ENCODE measurements at places on chromosomes 3 and 15. TPM values are rescaled to one million over a fixed set of nuclear protein-coding genes. Genes with fewer than 3 reads are reported as not detected.

DNA sequence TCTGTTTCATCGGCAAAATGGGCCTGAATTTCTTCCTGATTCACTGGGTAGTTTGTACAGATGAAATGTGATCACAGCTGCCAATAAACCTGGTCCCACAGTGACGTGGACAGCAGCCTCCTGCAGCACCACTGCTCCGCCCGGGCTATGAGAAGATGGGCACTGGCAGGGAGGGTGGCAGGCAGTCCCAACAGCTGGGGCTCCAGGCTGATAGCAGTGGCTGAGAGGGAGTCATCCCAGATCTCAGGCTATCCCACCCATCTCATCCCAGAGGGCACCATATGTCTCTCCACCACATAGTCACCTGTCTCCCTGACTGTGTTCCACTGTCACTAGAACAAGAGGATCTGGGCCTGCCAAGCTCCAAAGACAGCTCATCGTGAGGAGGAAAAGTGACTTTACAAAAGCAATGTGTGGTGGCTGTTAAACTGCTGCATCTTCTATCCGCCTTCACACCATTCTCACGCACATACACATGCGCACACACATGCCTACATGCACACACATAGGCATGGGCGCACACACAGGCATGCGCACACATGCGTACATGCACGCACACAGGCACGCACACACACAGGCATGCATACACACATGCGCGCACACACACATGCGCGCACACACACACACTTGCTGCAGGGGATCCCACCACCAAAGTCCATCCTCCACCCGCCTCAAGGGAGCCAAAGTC is 46.2 kb downstream of the RGMA start:
- no peak for DNase-seq

GRCh38 chr3:9222956-9223639 is 26.3 kb downstream of the SRGAP3 start:
- peak; percentile 32 for DNase-seq

- no peak for DNase-seq
These were observed 12.5 kb downstream of the MRPS25 start for GRCh38 chr3:15052335-15053242.

DNA sequence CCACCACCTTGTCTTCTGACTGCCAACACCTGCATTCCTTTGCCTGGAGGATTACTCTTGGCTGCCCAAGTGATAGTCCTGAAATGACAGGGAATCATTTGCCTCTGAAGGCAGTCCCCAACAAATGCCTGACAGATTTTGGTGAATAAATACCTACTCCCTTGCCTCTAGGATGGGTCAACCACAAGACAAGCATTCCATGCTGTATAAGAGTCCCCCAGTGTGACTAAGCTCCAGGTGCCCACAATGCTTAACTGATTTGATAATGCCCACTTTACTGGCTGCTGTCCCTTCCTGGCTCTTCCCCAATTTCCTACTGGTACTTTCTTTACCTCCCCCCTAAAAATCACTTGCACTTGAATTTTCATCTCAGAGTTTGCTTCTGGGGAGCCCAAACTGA is 14.8 kb downstream of the THRB start:
- no peak for DNase-seq

DNA sequence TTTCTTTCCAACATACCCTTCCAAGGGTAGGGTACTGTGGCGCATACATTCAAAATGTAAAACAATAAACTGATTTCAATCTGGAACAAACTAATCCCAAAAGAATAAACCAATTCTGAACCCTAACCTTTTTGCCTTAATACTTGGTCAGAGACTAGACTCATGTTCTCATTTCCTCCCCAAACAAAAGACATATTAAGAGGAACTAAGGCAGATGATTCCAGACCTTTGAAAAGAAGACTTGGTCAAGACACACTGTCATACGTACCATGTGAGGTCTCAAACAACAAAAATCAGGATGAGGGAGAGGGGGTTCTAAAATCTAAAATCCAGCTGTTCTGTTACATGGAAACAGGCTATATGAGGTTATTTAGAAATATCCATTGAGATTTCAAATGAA is 102.1 kb downstream of the RFTN1 start:
- no peak for DNase-seq

- no peak for DNase-seq
These were observed 6.0 kb downstream of the GHRL start for GRCh38 chr3:10286596-10287295.

DNA sequence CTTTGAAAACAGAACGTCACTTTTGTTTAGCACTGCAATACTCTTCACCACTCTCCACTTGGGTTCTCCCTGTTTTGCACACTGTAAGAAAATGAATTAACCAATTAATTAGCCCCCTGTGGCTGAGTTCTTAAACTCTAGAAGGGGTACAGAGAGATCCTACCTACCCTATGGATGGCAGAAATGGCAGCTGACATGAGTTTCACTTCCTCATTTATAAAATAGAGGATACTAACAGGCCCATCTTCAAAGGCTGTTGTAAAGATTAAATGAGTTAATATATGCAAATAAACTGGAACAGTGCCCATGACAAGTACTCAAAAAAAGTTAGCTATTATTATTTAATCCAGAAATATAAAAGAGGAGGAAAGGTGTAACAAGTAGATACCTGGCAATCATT is 36.9 kb downstream of the SUCLG2 start:
- no peak for DNase-seq

TP53BP1 gene
- polyA plus RNA-seq: 93.1 TPM

GRCh38 chr3:2872884-2873283 is 237.3 kb downstream of the IL5RA start:
- DNase-seq: no peak

SLC28A1 gene
- 0.10 TPM for polyA plus RNA-seq

OR5K3 gene
- polyA plus RNA-seq: not detected

DNA sequence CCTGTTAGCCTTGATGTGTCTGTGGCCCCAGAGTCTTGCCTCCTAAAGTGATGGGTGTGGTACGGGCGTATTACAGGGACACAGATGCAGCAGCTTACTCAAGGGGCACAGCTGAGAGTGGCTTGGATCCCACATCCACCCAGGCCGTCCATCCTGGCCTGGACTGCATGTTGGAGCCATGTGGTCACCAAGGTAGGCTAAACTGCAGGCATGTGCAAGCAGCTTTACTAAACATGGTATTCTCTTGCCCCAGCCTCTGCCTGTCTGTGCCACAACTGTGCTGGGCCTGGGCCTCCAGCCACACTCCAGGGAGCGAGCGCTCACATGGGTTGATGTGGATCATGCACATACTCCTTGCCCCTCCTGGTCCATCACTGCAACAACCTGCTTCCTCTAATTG is 6.1 kb upstream of the GPR62 start:
- DNase-seq: no peak

- DNase-seq: no peak
These were observed 50.3 kb upstream of the ACAN start for GRCh38 chr15:88752951-88753350.

- no peak for DNase-seq
These were observed 41.2 kb downstream of the TIMP4 start for GRCh38 chr3:12117473-12117872.

DNA sequence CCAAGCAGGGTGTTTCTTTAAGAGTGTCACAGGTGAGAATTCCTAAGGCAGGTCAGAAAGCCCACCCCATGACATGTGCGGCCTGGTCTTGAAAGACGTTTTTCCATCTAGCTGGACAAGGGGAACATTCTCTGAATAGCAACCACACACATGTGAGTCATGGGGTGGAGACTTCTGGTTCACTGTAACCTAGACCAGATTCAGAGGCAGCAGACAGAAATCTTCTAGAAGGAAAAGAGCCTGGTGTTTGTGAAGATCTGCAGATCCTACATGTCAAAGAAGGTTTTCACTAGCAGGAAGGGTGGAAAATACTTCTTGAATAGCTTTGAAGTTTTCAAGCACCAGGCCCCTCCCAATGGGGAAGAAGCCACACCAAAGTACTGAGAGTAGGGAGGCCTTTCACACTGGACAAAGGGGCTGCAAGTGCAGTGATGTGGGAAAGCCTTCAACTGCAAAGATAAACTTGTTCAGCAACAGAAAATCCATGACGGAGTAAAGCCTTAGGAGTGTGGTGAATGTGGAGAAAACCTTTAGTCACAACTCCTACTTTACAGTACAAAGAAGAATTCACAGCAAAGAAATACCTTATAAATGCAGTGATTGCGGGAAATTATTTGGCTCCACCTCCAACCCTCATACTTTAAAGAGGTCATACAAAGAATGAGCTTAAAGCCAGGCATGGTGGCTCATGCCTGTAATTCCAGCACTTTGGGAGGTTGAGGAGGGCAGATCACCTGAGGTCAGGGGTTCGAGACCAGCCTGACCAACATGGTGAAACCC is 17.6 kb downstream of the ADAM10 start:
- no peak for DNase-seq

DNA sequence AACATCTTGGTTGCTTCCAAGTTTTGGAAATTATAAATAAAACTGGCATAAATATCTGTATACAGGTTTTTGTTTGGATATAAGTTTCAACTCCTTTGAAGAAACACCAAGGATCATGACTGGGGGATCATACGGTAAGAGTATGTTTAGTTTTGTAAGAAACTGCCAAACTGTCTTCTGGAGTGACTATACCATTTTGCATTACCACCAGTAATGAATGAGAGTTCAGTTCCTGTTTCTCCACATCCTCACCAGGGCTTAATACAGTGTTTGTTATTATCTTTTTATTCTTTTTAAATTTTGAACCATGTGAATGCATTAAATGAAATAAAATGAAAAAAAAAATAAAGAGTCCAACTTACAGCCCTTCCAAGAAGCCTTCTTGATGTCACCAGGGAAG is 3.7 kb upstream of the ANKUB1 start:
- no peak for DNase-seq

MINAR1 gene
- polyA plus RNA-seq: 0.68 TPM

DNA sequence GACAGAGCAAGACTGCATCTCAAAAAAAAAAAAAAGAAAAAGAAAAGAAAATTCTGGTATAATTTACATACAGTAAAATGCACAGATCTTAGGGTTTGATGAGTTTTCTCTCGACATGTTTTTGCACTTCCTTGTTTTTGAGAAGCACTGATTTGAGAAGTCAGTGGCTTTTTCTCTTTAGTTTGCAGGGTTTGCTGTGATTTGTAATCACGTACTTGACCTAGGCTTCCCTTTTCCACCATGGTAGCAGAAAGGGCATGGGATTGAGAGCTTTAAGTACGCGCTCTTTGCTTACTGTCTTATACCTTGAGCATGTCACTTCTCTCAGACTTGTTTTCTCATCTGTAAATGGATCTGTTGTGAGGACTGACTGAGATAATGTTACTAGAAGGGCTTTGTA is 4.1 kb downstream of the VHL start:
- no peak for DNase-seq

DNA sequence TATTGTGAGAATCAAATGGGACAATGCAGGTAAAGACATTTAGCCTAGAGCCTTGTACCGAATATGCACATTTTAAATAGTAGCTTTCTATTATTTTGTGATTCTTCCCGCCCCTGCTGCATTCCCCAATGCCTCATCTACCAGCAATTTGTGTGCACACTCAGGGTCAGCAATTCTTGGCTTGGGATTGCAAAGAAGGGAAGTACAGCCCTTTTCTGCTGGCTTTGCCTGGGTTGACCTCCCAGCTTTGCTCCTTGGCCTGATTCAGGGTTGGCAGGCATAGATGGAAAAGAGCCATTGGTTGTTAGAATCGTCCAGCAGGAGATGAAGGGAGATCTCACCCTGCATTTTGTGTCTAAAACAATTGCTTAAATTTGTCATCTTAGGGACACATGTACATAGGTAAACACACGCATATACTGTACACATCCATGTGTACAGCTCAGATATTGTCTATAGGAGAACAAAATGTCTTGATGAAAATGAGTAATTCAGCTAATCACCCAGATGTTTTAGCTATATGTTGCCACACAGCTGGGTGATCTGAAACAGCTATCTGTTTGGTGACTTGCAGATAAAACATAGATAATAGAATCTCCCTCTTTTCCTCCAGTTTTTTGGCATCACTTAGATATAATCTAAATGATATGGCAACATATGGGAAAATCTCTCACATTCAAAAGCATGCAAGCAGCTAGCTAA is 340.9 kb upstream of the TBL1XR1 start:
- peak; percentile 50 for DNase-seq

DNA sequence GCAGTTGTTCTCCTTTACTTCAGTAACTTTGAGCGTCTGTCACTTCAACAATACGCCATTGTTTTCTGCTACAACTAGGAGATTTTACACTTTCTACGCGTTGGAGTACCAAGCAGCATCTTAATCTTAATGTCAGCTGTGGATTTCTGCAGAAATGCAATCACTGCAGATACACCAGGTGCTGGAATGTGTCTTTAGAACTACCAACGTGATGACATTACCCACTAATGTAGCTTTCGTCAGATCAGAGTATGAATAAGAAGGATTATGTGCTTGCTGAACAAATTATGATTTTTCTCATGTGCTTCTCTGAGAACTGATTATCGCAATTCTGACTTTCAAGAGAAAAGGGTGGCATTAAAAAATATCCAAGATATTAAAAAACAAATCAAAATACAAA is 77.5 kb upstream of the CNTN3 start:
- no peak for DNase-seq

DNA sequence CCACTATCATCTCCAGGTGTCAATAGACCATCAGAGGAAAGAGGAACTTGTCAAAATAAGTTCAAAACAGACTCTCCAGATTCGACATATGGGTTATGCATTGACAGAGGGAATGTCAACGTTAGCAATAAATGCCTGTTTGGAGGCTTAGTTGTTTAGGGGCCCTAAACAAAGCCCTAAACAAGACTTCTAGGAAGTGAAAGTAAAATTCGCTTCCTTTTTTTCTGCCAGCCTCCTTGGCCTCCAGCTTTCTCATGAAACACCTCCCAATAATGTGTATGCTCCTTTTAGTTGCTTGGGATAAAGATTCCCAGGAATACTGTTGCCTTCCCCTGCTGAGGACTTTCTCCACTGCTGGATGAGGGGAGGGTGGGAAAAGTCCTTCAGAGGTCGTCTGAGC is 70.9 kb upstream of the ARNT2 start:
- no peak for DNase-seq

TXNRD3 gene
- 22.3 TPM for polyA plus RNA-seq

ATP13A5 gene
- 0.70 TPM for polyA plus RNA-seq

IRAK2 gene
- polyA plus RNA-seq: 1.9 TPM

DNA sequence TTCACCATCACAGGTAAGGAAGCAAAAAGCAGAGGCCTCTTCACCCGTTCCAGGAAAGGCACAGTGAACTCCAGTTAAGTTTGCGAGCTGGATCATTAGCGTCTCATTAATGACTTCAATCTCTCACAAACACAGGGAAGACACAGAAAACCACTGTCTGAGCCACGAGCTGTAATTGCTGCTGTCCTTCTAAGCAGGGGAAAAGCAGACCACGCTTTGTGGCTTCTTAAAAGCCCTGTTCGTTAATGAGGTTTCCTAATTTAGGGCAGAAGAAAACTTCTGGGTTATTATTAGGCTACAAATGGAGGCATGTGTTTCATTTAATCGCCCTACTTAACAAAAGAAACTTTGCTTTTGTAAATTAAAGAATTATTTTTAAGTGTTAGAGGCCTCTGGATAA is 50.6 kb upstream of the FAM174B start:
- DNase-seq: no peak

WNT5A gene
- 14.0 TPM for polyA plus RNA-seq

- no peak for DNase-seq
These were observed 199.4 kb downstream of the CLSTN2 start for GRCh38 chr3:140134231-140134965.

SNAP23 gene
- 67.8 TPM for polyA plus RNA-seq

- no peak for DNase-seq
These were observed at the start of gene NOX5 for GRCh38 chr15:69014454-69014853. Gene NOX5 (plus strand): TSS chr15:69014695. CDS start chr15:69014736, 41 bp downstream.

GRCh38 chr15:68310804-68311463 is 33.4 kb downstream of the FEM1B start:
- DNase-seq: no peak

GRCh38 chr15:77035999-77036471 is 34.9 kb downstream of the TSPAN3 start:
- no peak for DNase-seq
